ENCODE measurements at places on chromosomes 1 and 21.

- DNase-seq, result no peak
Observed at GRCh38 chr21:25062061-25062460, 545.2 kb downstream of the MRPL39 start.

GRCh38 chr1:86155051-86155806 lies 1.3 kb downstream of the COL24A1 start:
- DNase-seq, result no peak

GRCh38 chr1:54084794-54085193 lies 31.4 kb downstream of the TCEANC2 start:
- no peak for DNase-seq

- no peak for DNase-seq
Observed at GRCh38 chr1:96095849-96096612, 625.6 kb upstream of the PTBP2 start.

DNA sequence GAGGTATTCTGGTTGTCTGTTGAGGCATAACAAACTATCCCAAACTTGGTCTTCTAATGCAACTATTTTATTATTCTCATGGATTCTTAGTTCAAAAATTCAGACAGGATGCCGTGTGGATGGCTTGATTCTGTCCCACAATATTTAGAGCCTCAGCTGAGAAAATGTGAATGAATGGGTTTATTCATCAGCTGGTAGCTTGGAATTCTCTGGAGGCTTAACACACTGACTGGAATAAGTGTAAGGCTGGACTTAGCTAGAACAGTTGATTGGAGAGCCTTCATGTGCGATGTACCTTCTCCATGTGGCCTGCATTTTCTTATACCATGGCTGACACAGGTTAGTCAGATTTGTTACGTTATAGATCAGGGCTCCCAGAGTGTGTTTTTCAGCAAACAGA lies 30.8 kb downstream of the TNNI3K start:
- no peak for DNase-seq

DNA sequence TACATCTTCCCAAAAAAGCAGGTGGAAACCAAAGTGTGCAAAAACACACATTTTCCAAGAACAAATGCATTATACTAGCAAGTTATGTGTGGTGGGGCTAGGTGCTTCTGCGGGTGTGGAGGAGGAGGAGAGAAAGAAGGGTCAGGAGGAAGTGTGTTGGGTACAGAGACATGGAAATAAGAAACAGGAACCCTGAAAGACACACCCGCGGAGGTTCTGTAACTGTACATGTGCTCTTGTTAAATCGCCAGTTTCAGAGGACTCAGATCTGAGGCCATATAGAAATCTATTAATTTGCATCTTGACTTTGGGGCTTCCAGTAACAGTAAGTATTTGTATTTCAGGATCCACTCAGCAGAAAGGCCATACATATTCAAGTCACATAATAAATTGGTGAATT lies 30.9 kb downstream of the ERG start:
- DNase-seq, result peak; percentile 87

DNA sequence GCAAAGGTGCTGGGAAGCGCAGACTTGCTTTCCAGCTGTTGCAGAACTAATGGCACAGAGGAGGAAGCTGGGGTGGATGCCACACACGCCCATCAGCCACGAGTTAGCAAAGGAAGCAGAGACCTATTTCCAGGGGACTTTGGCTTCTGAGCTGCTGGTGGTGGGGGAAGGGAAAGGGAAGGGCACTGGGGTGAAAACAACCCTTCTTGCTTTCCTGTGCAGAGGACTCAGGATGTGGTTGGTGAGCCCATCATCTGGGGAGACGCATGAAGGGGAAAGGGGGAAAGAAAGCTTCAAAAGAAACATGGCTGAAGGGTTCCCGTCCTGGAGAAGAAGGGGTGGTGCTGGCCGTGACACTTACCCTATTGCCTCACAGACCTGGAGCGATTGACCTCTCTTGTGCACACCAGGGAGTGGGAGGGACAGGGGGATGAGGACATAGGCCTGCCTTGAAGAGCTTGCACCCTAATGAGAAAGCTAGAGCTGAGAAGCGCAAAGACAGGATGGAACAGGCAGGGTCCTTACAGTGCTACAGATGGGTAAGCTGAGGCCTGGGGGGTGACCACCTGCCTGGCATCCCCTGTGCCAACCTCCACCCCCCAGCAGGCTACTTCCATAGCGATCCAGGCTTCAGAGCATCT lies 140.8 kb upstream of the RAB4A start:
- peak; percentile 97 for DNase-seq

DNA sequence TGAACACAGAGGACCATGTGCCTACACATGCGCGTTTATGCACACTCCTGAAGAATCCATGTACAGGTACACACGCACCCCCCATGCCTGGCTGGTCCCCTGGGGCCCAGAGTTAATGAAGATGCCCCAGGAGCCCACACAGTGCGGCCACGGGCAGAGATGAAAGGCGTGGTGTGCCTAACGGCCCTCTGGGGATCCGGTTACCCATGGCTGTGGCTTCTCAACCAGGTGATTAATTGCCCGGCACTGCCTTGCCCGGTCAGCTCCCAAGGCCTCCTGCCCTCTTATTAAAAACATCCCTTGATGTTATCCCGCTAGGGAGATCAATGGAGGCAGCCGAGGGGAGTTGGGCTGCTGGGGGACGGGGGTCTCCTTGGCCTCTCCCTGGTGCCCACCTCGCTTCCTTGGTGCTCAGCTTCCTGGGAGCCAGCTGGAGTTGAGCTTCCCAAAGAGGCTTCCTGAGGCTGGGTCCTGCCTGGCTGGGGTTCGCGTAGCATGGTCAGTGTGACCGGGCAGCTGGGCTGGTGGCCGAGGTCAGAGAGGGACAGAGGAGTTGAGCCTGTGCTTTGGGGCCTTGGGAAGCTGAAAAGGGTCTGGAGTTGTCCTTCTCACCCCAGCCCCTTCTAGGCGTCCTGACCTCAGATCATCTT lies 75.0 kb upstream of the WNT4 start:
- DNase-seq, result no peak

GRCh38 chr1:230537456-230537855 lies 104.8 kb upstream of the COG2 start:
- DNase-seq, result no peak

- DNase-seq, result peak; percentile 51
Observed at GRCh38 chr1:39408641-39409054, 82.8 kb upstream of the BMP8A start.

- DNase-seq, result no peak
Observed at GRCh38 chr21:43308101-43308814, 118.7 kb downstream of the SIK1 start.

DNA sequence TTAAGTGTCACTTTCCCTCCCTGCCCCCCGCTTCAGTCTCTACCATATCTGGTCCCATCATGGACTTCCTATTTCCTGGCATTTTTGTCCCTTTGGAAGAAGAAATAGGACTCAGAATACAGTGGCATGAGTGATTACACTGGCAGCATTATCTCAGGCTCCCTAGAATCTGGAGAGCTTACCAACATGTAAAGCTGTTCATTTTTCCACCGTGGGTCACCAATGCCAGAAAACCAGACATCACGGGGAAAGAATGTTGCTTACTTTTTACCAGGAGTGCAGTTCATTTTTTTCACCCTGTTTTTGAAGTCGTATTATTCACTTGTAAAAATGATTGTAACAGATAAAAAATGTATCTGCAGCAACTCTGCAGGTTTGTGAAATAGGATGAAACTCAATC lies 44.8 kb downstream of the BACH1 start:
- DNase-seq, result no peak
